NK-92 treated with Interleukin-12 subunit alpha and Interleukin-12 subunit beta, amount 100 ng/mL, for 24 hours (cell line): ENCODE measurements at places on chromosomes 11 and 22.

DNA sequence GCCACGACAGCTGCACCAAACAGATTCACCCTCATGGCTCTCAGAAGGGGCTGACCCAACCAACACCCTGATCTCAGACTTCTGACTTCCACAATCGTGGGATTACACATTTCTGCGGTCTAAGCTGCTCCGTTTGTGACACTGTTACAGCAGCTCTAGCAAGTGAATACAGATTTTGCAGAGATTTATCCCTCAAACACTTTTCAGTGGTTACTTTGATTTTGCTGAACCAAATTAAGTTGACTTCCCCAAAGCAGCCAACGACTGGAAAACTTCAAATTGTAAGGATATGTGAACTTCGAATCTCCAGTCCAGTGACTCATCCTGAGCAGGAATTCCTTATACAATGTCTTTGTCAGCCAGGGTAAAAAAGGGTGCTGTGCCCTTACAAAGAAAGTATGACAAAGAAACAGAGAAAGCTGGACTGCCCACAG is 14.8 kb upstream of the INCENP start:
- DNase-seq: no peak

DNA sequence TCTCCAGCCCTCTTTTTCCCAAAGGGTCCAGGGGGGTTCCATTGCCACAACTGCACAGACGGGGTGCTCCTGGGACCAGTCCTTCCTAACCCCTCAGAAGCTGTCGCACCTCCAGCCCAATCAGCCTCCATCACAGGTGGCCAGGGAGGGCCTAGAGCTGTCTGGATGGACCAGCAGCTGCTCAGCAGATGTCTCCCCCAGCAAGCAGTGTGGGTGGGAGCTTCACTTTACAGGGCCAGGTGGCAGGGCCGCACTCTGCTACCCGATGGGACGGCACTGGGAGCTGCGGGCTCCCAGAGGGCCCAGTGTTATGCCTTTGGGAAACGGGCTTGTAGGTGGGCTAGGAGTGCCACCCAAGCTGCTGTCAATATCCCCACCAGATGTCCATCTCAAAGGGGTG is 120.5 kb downstream of the DSCAML1 start:
- DNase-seq: no peak

DNA sequence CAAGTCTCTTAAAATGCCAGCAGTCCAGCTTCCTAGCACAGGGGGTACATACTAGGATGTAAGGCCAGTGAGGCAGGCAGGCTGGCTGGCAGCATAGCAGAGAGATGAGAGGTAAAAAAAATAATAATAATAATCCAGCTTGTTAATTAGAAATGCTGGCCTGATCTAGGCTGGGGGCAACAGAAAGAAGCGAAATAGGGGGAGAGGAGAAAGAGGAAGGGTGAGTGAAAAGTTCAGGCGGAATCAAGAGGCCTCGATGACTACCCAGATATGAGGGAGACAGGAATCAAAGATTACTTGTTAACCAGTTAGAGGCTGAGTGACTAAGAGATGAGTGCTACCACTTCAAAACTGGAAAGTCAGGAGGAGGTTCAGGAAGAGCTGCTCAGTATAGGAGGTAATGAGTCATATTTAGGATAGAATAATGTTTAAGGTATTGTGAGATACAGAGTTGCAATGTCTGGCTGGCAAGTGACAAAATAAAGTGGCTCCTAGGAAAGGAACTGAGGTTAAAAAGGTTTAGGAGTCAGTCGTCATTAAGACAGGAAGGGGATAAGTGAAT is 2.8 kb downstream of the ALKBH8 start:
- no peak for DNase-seq

GRCh38 chr22:46457502-46458488 is 79.6 kb downstream of the CELSR1 start:
- DNase-seq: no peak

DNA sequence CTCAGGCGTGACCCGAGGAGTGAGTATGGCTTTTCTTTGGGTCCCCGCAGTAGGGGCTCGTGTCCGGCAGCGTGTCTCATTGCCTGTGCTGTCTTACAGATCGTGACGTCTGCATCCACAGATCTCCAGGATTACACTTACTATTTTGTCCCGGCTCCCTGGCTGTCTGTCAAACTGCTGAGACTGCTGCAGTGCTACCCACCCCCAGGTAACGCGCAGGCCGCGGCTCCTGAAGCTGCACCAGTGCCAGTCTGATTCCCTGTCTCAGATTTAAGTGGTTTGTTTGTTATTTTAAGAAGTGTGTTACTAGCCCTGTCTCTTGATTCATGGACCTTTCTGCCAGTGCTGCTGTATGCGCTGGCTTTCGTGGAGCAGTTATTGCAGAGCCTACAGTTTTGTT is 52.0 kb downstream of the MUC6 start:
- DNase-seq: no peak

DNA sequence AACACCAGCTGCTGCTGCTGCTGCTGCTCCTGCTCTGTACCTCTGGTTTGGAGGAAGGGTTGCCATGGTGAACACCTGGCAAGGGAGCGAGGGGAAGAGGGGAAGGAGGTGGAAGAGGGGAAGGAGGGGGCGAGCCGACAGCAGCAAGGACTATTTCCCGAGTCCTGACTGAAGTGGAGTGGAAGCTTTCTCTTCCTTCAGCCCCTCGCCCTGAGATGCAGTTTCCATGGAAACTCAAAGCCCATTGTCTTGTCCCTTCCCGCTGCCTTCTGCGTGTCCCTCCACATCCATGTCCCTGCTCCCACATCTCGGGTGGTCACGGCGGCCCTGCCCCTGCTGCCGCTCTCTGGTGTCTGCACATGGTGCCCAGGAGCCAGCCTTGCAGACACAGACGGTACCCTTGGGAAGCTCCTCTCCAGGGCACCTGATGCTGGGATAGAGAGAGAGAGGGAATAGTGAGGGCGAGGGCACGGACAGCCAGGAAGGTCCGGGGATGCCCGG is 28.6 kb downstream of the FAM83F start:
- DNase-seq: no peak

- DNase-seq: no peak
Observed at GRCh38 chr11:68831124-68831523, 10.6 kb downstream of the CPT1A start.

GRCh38 chr11:78605296-78605695 is 30.6 kb upstream of the NARS2 start:
- DNase-seq: no peak

DNA sequence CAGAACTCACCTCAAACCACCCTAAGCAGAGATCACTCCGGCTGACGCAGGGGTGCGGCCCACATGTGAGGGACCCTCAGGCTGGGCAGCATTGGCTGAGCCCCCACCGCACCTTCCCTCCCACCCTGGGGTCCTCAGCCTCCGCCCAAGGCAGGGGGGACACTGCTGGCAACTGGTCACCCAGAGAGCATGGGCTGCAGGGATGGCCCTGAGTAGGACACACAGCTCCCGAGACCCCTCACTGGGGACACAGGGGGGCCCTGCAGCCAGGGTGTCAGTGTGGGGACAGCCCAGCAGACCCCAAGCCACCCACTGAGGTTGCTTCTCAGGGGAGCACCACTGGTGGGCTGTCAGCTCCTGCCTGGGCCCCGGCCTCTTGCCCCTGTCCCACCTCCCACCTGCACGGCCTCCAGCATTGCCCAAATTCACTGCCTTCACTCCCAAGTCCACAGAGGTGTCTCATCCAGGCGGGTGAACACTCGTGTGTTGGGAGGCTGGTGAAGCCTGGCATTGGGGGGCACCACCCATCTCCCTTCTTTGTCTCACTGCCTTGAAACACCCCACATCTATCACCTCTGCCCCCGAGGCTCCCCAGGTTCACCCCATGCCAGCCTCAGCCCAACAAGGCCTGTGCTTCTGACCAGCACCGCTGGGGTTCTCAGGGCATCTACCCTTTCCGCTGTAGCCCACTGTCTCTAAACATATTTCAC is 4.7 kb downstream of the C11orf21 start:
- DNase-seq: no peak

DNA sequence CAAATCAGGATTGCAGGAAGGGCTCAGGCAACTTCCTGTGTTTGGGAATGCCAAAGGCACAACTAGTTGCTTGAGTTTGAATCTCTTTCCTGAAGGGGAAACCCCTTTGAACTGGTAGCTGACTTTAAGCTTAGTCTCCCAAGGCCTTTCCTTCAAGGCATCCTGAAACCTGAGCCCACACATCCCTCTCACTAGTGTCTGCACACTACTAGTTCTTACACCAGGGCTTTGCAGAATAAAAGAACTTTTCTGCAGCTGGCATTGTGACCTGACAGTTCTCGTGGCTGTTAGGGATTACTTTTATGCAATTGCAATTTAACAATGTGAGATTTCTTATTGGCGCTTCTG is 95.4 kb downstream of the EXT2 start:
- no peak for DNase-seq

DNA sequence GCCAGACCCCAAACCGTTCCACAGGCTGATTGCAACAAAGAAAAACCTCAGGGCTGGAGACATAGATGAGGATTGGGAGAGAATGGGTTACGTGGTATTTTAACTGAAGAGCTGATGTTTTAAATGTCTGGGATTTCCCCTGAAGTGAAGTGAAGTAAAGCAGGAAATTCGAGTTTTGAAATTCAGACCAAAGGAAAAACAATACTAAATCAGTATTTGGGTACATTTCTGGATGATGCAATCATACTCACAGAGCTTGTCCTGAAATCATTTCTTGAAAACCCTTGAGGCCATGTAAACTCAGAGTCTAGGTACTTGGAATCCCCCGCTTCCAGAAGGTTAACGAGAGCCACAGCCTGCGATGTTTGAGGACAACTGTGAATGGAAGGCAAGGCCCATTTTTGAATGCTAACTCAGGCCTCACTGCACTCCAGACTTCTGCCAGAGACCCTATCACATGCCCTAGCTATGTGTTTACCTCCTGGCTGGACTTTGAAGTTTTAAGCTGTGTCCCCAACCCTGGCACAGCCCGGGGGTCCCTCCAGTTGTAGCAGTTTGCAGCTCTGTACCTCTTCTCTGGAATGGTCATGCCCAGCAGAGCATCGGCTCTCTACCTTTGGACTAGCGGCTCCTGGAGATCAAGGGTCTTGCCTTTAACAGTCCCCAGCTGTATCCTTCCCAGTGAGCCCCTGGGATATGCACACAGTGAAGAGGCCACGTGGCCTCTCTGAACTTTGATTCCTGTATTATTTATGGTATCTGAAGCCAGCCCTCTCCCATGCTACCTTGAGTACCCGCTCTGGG is 5.4 kb upstream of the FTH1 start:
- no peak for DNase-seq

DNA sequence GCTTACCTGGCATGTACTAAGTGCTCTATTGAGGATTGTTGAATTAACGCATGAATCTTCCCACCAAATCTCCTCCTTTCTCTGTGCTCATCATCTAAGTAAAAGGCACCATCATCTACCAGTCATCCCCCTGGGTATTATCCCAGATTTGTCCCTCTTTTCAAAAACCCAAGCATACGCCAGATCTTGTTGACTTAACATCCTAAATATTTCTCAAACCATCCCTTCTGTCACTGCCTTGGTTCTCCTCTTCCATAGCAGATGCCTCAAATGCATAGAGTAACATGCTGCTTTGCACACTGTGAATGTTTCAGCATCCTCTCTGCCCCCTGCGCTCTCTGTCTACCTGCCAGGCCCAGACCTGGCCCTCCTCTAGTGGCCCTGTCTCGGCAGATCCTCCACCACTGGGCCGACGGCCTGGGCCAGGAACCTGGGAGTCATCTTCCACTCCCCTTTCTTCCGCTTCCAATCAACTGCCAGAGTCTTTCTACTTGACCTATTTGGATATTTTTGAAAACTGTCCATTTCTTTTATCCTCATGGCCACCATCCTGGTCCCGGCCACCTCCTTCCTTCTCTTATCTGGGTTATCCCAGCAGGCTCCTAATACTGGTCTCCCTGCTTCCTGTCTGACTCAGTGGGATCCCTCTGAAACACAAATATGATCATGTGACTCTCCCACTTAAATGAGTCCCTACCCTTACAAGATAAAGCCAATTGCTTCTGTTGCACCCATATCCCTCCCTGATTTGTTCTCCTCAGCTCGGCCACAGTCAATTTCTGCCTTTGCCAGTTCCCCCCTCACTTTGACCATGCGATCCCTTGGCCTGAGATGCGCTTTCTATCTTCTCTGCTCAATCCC is 3.4 kb upstream of the TAB1 start:
- no peak for DNase-seq

DNA sequence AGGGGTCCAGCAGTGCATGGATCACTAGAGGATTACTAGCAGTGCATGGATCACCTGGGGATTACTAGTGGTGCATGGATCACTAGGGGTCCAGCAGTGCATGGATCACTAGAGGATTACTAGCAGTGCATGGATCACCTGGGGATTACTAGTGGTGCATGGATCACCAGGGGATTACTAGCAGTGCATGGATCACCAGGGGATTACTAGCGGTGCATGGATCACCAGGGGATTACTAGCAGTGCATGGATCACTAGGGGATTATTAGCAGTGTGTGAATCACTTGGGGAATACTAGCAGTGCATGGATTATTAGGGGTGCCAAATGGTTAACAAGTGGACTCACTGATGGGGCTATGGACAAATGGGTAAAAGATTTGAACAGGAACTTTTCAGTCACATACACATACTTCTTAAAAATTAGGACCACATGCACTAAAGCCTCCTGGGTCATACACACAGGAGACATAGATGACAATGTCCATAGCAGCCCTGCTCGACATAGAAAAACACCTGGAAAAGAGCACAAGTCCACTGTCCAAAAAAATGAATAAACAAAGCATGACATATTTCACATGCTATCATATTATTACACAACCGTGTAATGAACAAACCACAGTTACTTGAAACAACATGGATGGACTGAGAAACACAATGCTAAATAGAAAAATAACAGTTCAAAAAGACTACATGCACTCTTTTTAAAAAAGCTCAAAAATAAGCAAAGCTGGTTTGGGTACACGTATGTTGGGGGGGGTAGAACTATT is 109.8 kb downstream of the CD44 start:
- DNase-seq: no peak

GRCh38 chr11:134574947-134575346 is 162.9 kb upstream of the B3GAT1 start:
- no peak for DNase-seq

DNA sequence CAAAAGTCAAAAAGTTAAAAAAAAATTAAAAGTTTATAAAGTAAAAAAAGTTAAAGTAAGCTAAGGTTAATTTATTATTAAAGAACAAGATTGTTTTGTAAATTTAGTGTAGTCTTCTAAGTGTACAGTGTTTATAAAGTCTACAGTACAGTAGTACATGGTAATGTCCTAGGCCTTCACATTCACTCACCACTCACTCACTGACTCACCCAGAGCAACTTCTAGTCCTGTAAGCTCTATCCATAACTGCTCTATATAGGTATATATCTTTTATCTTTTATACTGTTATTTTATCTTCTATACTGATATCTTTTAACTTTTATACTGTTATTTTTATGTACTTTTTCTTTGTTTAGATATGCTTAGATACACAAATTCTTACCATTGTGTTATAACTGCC is 11.2 kb downstream of the C2CD3 start:
- no peak for DNase-seq

DNA sequence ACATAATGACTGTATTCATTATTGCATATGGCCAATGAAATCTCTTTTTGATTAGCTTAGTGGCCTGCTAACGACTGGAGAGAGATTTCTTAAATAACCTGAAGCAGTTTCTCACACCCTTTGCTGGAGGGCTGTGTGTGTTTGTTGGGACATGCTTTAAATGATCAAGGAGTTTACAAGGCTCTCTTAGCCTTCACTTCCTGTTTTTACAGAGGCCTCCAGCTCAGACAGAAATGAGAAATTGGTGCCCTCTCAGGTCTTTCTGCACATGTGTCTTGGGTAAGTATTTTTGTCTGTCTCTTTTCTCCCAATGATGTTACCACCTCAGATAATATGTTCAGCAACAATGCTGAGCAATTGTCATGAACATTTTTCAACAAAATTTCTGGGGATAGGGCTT is 884.4 kb upstream of the CNTN5 start:
- no peak for DNase-seq
